Jurkat, Clone E6-1 (cell line): ENCODE measurements at places on chromosomes 16 and 17.

- DNase-seq, result no peak
Observed at GRCh38 chr16:54694651-54695050, 236.0 kb upstream of the IRX5 start.

GRCh38 chr17:42266918-42267766, 9.0 kb downstream of the STAT5B start:
- DNase-seq, result no peak

DNA sequence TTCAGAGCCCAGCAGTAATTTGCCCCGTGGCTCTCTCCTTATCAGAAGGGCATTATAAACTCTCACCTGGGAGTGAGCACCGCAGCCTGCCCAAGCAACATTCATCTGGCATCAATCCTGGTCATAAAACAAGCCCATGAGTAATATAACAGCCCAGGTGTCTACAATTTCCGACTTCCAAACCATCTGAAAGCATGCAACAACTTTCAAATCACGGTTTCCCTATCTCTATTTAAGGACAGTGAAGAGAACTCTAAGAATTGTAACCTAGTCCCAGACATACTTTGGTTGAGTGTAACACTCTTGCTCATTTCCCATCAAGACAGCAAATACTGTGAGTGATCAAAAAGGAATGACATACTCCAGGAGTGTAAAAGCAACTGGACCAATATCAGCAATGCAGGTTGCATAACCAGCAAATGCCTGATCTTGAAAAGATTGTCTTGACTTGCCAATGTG, 487.4 kb upstream of the SOX9 start:
- no peak for DNase-seq

DNA sequence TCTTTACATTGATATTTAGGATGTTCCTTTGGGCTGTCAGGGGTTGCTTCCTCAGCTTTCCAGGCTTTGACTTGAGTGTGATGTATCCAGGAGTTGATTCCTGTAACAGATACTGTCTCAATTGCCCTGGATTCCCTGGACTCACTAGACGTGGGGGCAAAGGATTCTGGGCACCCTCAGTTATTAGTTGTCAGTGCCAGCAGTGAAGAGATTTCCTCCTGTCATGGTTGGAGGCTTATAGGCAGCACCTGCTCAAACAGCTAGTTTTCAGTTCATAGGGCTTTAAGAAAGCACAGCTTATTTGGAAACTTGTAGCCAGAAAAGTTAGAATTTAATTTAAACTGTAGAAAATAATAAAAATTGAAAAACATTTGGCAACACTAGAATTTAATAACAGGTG, 9.5 kb upstream of the B4GALNT2 start:
- DNase-seq, result no peak

DNA sequence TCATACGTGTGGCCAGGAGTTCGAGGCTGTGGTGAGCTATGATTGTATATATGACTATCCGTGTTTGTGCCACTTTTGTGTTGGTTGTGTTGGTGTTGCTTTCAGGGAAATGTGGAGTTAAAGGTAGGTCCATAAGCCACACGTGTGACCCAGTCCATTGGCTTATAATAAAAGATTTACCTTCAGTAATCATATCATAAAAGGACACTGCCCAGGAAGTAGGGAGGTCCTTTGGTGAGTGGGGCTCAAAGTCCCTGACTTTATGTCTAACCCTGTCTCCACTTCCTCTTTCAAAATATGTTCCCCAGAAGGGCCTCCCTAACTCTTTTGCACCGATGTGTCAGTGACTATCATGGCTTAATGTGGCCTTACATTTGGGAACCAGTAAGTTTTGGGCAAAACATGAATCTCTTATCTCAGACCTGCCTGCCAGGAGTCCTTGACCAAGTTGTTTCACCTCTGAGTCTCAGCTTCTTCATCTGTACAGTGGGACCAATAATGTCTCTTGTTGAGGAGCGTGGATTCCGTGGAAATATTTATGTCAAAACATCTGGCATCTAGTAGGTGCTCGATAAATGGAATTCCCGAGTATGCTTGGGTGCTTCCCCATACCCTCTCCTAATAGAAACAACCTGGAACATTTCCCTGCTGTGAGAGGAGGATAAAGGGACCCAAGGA, 4.8 kb downstream of the TNP2 start:
- no peak for DNase-seq
